Activated CD4-positive, CD25-positive, alpha-beta regulatory T cell treated with anti-CD3 and anti-CD28 coated beads, Interleukin-2, amount 50 U/mL, for 24 hours (primary cell): ENCODE measurements at places on chromosomes 1 and 21.

GRCh38 chr1:31984419-31985347 is 29.0 kb upstream of the KHDRBS1 start:
- ATAC-seq: peak; percentile 93

GRCh38 chr1:207084232-207084631 is 4.4 kb upstream of the C4BPB start:
- ATAC-seq: no peak

DNA sequence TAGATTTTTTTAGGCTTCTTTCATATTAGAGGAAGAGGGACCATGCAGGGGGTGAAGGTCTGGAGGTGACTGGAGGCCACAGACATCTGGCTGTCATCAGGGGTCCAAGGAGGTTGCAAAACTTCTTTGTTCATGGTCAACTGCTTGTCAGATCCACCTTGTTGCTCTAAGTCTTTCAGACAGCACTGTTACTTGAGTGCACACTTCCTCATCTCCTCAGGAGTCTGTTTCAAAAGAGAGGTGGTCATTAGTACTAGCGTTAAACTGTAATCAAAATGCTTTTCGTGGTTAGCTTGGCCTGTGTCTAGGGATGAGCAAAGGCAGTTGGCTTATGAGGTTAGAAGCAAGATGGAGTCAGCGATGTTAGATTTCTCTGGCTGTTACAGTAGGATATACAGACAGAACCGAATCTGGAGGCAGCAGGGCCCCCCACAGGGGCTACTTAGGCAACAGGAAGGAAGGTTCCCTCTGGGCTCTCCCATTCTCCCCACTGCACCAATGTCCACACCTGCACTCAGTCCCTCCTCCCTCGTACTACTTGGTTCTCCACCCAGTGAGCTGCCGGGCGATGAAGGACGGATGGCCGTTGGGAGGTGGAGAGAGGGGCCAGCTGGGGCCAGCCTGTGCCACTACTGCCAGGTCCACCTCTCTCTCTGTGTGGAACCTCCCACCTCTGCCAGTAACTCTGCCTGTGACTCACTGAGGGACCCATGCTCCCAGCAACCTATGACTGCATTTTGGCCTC is 57.2 kb downstream of the TOR1AIP2 start:
- ATAC-seq: no peak

- no peak for ATAC-seq
Observed at GRCh38 chr1:1304331-1305299, 3.1 kb downstream of the ACAP3 start.

DNA sequence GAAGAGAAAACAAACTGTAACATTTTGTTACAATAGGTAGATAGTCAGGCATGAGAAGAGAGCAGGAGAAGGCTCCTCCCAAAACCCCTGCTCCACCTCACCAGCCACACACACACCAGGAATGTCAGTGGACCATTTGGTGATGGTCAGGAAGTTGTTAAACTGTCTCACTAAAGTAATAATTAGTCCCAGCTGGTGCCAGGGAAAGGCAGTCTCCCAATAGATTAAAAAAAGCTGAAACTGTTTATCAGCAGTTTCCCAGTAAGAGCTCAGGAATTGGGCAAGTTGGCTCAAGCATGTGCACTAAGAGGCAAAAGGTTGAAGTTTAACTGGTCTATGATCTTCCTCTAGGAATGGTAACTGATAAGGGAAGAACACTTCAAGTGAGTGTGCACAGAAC is 249.6 kb downstream of the COL11A1 start:
- ATAC-seq: no peak

GRCh38 chr1:25106352-25106751 is 126.0 kb downstream of the SYF2 start:
- no peak for ATAC-seq

- ATAC-seq: no peak
Observed at GRCh38 chr21:26826801-26827200, 18.4 kb downstream of the ADAMTS1 start.

DNA sequence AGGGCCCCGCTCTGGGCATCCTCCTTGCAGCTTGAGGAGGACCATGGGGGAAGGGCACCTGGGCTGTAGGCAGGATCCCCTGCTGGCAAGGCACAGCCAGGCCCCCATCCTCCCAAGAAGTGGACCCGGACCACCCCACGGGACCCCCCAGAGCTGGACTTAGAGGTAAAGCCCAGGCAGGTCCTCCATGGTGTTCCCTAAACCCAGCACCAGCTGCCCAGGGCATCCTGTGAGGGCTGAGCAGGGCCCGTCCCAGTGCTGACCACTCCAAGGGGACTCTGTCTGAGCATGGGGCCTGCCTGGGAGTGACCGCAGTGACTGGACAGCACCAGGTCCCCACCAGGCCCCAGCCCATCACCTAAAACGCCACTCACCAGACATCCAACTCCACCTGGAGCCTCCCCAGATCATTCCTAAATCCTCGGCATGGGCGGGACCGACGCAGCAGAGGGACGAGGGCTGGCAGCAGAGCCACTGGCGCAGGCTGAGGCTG is 21.3 kb downstream of the COL6A2 start:
- no peak for ATAC-seq

DNA sequence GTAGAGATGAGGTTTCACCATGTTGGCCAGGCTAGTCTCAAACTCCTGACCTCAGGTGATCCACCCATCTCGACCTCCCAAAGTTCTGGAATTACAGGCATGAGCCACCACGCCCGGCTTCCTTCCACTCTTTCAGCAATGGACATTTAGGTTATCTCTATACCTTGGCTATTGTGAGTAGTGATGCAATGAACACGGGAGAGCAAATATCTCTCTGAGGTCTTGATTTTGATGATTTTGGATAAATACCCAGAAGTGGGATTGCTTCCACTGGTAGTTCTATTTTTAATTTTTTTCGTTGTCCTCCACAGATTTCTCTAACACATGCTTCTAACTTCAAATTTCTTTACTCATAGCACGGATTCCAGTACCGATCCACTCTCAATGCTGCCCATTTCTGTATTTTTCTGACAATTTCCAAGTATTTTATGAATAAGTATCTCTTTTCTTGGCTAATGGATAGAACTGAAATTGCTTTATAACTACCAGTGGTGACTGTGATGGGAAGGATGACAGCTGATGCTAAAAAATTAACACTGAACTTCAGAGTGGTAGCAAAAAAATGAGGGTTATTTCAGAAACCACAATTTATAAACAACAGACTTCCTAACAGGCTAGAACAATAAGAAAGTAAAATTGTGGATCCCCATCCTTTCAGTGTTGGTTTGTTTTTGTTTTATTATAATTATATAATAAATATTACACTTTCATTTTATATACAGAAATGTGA is 327.5 kb upstream of the RUNX1 start:
- ATAC-seq: no peak

DNA sequence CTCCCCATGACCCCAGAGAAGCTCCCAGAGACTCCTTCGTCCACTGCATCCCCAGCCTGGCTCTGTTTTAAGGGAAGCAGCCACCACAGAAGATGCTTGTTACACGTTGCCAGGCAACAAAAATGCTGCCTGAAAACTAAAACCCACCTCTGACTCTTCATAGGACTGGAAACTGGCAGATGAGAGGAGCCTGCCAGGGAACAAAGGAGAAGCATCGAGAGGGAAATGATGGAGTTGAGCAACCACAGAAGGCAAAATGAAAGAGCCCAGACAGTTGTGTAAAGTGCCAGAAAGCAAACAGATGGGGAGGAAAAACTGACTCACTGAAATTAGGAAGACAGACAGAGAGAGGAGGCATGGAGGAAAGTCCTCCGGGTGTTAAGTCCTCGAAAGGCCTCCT is 118.4 kb downstream of the KCNN3 start:
- peak; percentile 15 for ATAC-seq

DNA sequence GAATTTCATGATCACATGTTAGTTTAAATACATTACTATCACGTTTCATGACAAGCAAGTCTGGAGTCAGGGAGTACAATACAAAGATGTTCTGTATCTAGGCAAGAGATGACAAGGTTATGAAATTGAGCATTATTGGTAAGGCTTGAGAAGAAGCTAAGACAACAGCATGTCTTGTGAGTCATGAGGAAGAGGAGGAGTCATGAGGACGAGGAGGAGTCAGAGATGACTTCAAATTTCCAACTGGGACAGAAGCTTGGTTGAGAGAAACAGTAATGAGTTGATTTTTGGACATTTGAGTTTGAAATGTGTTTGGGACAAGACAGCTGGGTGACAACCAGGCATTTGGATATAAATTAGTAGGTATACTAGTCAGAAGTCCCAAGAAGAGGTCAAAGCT is 4.3 kb upstream of the UBE2U start:
- peak; percentile 55 for ATAC-seq

DNA sequence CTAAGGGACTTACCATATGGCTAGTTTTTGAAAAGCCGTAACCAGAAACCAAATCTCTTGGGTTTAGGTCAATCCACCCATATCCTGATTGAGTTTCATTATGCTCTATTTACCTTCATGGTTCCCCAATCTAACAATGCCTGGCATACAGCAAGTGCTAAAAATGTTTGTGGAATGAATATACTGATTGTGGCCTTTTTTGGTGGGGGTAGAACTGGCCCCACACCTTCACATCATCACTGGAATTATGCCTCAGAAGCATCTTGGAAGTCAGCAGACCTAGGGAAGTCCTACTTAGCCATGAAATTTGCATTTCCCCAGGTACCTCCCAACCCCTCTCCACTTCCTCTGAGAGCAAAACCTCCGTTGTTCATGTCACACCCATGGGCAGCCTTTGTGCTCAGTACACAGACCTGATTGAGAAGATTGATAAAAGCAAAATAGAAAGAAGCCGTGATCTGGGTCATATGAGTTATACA is 17.8 kb upstream of the SLAMF1 start:
- peak; percentile 86 for ATAC-seq

- no peak for ATAC-seq
Observed at GRCh38 chr1:237834461-237834860, 56.3 kb downstream of the ZP4 start.

- no peak for ATAC-seq
Observed at GRCh38 chr21:16519036-16519435, 789.3 kb downstream of the USP25 start.

DNA sequence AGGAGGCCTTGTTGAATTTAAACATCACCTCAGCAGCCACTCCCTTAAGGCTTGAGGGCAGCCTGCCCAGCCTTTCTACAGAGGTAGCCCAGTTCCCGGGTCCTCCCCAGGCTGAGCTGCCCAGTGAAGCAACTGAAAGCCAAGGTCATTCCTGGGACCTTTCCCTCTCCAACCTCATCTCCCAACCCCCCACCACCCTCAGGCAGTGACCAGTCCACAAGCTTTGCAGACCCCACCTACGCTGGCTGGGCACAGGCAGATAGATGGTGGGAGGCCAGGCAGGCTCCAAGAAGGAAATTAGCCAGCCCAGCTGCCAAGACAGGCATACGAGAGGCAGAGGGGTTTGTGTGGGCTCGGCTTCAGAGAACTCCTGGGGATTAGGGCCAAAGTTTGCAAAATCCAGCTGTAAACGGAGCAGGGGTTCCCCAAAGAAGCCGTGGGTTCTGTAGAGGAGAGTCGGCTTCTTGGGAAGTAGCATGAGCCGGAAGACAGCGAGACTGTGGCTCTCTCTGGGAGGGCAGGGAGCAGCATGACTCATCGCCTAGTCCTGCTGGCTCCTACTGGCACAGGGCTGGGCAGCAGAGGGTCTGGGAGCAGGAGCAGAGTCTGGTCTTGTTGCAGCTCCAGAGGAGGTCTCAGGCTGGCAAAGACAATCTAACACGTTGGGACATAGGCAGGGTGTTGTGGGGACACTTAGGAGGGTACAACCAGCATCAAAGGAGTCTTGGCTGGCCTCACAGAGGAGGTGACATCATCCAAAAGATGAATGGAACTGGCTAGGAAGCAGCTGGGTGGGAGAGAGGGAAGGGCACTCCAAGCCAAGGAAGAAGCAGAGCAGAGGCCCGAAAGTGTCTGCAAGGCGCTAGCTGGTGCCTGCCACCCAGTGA is 2.8 kb upstream of the ZC3H12A start:
- ATAC-seq: no peak

DNA sequence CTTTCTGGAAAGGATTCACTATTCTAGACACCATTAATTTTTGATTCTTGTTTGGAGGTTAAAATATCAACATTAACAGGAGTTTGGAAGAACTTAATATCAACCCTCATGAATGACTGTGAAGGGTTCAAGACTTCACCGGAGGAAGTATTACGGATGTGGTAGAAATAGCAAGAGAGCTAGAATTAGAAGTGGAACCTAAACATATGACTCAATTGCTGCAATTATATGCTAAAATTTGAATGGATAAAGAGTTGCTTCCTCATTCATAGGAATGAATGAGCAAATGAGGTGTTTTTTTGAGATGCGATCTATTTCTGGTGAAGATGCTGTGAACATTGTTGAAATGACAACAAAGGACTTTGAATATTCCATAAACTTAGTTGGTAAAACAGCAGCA is 77.9 kb upstream of the TNFSF4 start:
- ATAC-seq: no peak

DNA sequence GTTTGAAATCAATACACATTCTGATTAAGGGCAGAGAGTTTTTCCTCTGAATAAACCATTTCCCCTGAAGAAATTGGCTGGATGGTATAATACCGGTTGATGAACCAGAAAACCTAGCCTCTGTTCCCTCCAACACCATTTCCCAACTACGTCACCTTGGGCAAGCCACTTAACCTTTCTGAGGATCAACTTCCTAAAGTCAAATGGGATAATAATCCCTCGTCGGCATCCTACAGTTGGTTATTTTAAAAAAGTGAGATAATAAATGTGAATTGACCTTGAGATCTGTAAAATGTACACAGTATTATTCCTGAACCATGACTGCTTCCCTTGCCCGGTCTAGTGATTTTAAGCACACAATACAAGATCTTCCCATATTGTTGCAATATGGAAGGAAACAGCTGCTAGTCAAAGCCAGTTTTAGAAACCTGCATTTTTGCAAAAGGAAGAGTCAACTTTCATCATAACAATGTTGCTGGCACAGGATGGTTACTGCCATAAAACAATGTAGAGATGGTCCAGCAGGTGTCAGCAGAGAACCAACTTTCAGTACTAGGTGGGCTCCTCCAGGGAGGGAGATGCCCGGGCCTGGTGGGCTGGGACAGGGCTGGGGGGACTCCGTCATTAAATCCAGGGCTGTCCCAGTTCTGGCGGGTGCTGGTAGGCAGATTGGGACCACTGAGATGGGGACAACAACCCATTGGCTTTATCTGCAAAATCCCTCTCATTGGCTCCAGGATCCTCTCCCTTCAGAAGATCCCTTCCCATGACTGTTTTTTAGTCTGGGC is 5.2 kb upstream of the HLX start:
- ATAC-seq: no peak

DNA sequence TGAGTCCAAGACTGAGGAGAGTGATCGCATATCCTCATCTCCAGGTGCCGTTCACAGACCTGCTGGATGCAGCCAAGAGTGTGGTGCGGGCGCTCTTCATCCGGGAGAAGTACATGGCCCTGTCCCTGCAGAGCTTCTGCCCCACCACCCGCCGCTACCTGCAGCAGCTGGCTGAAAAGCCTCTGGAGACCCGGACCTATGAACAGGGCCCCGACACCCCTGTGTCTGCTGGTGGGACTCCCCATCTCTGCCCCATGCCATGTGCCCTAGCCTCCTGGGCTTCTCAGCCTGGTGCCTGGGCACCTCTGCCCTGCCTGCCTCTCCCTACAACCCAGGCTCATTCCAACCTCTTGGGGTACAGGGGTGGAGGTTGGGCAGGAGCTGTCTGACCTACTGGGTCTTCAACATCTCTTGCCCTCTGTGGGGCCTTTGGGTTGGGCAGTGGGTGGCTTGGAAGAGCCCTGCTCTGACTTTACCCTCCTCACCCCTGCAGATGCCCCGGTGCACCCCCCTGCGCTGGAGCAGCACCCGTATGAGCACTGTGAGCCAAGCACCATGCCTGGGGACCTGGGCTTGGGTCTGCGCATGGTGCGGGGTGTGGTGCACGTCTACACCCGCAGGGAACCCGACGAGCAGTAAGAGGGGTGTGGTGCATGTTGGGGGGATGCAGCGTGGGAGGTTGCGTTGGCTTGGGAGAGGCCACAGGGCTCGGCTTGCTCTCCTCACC is 7.2 kb downstream of the AMPD2 start:
- no peak for ATAC-seq
